ENCODE measurements at places on chromosomes 1 and 21.
A peak's percentile ranks its signal among the peaks of the same experiment; 100 is the strongest.

DNA sequence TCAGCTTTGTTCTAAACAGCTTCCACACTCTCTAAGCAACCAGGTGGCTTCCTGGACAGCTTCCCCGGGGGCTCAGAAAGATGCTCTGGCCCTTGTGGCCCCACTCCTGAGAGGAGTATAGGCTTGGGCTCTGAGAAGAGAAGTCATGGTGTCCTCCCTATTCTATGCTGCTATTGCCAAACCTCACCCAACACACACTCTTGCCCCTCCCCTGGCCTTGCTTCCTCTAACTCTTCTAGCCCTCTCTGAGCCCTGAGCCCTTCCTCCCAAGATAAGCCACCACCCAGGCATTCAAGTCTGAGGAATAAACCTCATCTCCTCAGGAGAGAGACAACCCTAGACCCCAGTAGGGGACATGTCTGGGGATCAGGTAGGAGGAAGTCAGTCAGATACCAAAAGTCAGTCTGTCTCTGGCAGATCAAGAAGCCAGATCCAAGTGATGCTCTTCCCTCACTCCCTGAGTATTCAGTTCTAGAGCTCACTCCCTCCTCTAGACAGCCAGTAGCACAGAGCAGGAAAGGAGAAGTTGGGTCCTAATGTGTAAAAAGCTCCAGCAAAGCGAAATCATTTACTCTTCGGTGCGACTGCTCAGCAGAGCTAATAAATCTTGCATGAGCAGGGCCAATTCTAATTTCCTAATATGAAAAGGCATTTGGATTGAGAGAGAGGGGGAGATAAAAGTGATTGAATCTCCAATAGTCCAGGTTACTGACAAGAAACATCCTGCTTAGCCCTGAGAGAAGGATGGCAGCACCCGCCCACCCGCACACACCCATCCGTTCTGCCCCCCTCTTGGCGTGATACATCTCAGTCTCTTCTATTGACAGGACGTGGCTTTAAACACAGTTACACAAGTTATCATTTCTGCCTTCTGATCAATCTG is 50.5 kb downstream of the DMAP1 start:
- no peak for DNase-seq

GRCh38 chr1:236835491-236835890 is 40.4 kb downstream of the MTR start:
- no peak for DNase-seq

DNA sequence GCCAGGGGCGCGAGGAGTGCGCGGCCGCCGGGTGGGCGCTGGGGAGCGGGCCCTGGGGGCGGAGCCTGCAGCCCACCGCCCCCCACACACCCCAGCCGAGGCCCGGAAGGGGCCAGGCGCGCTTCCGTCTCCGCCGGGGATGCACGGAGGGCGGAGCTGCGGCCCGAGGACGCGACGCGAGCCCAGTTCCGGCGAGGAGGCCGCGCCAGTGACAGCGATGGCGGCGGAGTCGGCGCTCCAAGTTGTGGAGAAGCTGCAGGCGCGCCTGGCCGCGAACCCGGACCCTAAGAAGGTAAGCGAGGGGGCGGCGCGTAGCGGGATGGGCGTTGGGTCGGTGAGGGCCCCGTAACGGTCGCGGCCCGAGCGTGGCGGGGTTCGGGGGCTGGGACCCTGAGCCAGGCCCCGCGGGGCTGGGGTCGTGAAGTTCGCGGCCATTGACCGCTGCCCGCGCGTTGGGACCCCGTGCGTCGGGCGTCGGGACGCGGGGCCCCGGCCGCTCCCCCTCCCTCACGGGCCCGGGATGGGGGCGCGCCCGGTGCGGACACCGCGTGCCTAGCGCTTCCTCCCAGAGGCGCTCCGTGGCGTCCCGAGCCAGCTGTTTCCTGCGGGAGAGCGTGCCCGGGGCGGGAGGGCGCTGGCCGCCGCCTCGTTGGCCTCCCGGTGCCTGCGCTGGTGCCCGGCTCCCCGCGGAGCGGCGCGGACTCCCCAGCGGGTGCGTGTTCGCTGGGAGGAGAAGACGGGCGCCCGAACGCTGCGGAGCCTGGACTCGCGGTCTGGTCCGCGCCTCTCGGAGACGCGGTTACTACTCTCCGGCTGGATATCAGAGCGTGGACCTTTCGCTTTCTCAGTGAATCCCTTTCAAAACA is at the start of gene ELOA:
Gene ELOA (plus strand): TSS at position 185 of the 866 bp plus-strand sequence. CDS start 33 bp downstream, at position 218.
- peak; percentile 62 for DNase-seq

DNA sequence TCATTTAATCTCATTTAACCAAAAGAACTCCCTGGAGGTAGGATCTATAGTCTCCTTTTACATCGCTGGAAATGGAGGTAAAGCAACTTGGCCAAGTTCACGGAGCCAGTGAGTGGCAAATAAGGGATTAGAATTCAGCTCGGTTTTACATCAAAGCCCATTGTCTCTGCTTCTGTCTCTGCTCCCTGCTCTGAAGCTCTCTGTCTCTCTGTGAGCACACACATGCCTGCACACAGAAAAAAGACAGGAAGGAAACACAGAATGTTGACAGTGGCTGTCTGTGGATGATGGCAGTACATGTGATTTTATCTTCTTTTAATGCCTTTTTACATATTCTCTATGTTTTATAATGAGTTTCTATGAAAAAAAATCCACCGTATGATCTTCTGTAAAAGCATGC is 8.9 kb upstream of the DHRS3 start:
- DNase-seq = no peak

DNA sequence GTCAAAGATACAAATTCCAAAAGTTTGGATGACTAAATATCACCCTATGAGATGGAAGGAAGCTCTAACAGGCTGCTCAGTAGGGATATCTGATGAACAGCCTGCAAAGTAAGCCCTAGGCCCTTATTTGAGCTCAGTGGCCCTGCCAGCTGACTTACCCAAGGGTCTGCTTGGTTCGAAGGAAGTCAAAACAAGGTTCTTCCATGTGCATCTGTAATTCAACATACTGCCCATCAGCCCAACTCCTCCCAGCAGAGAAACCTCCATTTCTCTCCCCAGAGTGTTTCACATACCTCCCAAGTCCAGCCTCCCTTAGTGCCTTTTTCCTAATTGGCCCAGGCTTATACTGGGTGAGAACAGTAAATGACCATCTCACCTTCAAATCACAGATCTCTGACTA is 86.6 kb downstream of the NRDC start:
- no peak for DNase-seq

DNA sequence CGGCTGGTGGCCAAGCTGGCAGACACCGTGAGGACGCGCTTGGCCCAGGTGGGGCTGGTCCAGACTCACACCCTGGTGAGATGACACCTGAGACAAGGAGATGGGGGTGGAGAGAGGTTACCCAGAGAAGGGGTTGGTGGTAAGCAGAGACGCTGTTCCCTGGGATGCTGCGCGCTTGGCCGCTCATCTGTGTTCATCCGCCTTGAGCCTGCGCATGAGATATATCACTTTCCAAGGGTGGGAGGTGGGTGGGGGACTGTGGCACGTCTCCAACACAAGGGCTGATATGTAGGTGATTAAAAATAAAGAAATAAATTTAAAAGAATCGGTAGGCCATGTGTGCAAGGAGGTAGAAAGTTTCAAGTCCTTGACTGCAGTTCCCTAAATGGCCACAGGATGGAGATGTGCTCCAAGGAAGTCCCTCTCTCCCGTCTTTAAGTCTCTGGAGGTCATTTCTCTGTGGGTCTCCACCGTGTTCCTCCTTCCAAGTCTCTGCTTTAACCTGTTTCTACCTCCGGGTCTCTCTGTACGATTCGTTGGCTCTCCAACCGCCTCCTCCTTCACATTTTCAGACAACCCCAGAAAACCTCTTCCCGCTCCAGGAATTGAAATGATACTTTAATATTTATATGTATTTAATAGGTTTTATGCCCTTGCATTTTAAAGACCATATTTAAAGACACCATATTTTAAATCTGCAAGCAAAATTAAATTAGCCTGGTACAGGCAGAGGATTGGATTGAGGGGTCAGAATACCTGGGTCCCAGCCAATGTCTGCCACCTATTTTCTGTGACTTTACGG is 4.5 kb downstream of the TTC24 start:
- peak; percentile 69 for DNase-seq

- no peak for DNase-seq
Observed at GRCh38 chr1:59672851-59673572, 141.7 kb upstream of the HOOK1 start.

GRCh38 chr1:175498002-175498401 is 245.4 kb downstream of the TNR start:
- DNase-seq = no peak

DNA sequence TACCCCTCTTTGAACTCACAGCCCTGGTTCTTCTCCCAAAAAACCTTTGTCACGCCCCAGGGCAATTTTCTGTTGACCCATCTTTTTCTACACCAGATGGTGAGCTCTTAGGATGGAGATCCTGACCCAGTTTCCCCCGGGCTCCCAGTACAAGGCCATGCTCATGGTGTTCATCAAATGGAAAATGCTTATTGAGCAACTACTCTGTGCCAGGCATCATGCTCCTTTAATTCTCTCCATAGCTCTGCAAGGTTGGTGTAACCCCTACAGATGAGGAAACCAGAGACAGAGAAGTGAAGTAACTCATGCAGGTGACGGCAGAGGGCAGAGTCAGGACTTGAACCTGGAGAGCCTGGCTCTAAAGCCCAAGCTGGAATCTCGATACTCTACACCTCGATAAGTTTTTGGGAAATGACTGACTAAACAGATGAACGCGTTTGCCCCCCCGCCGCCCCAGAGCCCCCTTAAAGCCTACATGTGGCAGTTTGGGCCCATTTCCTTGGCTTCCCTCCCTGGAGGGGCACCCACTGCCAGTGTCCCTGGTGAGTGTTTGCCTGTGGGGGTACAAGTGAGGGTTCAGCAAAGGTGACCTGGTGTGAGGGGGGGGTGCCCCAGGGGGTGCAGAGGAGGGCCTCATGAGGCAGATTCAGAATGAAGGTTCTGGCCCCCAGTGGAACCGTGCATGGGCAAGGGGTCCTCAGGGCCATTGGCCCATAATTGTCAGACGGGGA is 30.2 kb upstream of the RUNX3 start:
- no peak for DNase-seq

GRCh38 chr1:197145446-197146024 is 934 bp downstream of the ASPM start:
- DNase-seq = no peak

Measured in activated gamma-delta T cell treated with anti-CD3 and anti-CD28 coated beads, Interleukin-2, amount 50 U/mL, for 16 hours (primary cell).